Neural progenitor cell (in vitro differentiated cells): ENCODE measurements at places on chromosomes 5 and 9.

DNA sequence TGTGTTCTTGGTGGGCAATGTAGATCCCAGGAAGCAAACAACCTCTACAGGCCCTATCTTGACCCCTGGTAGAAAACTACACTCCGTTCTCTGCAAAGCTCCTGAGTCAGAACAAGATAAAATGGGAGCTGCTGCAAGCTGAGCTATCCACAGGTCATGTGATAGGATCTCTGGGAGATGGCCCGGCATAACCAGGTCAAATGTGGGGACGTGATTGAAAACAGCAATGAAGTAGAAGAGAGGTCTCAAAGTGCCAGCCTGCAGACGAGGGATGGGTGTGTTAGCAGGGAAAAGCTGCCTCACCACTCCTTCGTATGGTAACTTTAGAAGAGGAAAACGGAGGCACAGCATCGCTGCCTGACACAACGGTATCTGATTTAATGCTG is 25.0 kb downstream of the NRG2 start:
- DNase-seq, result no peak

DNA sequence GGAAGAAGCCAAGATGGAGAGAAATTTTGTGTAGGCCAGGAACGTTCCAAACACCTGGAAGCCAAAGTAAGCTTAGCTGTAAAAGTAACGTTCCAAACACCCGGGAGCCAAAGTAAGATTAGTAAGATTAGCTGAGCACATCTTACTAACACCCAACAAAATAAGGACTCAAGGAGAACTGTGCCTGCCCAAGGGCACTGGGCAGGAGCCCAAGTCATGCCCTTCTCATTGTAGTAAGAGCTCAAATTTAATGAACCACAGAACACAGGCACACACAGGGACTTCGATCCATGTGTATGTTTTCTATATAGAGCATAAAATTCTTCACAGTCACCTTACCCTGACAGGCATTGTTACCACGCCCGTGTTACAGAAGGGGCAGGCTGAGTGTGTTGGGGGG is 36.1 kb upstream of the NXNL2 start:
- no peak for DNase-seq

DNA sequence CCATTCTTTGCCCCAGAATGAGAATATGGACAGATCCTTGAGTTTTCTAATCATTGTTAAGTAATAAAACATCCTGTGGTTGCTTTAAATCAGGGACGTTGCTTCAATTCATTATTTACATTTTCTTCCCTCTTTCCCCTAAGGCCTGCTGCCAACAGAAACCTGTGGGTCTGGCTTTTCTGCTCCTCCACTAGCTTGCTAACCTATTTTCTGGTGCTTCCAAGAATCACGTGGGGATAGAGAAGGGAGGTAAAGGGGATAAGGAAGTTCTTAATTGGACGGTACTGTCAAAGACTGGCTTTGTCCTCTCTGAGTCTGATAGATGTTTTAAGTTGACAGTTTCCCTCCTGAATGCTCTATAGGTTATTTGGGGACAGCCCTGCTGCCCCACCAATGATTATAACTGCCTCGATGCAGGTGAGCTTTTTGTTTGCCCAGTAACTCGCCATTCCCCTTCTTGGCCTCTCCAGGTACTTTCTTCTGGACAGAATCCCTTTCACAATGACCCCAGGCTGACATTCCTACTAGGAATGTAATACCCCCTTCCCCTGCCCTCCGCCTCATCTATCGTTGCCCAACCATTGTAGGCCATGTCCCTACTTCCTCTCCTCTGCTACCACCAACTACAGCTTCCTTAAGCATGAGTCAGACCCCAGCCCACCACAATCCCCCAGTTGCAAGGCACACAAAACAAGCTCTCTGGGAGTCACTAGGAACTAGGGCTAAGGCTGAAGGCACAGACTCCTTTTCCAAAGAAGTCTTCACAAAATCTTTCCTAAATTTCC is 19.9 kb upstream of the CPEB4 start:
- DNase-seq, result no peak

GRCh38 chr5:81632679-81633078 is 118.2 kb downstream of the SSBP2 start:
- no peak for DNase-seq

GRCh38 chr5:169369130-169369529 is 68.2 kb upstream of the SLIT3 start:
- no peak for DNase-seq

DNA sequence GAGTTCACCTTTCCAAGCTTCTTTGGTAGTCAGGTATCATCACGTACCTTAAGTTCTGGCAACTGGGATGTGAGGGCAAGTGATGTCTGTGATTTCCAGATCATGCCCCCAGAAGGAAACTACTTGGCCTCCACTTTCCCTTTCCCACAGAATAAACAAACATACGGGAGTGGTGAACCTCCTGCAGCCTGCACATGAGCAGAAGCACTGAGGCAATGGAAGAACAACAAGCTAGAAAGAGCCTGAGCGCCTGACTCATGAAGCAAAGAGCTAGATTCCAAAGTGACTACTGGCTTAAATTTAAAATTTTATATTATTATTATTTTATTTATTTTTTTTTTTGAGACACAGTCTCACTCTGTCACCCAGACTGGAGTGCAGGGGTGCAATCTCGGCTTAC is 35.0 kb downstream of the ARL15 start:
- DNase-seq, result no peak
